SK-N-SH (cell line): ENCODE measurements at places on chromosomes 4 and X.

- no peak for DNase-seq
Measured at GRCh38 chr4:30825008-30825770, 105.0 kb downstream of the PCDH7 start.

GRCh38 chr4:140755774-140756318 lies 339 bp downstream of the TBC1D9 start:
- peak; percentile 81 for DNase-seq

DNA sequence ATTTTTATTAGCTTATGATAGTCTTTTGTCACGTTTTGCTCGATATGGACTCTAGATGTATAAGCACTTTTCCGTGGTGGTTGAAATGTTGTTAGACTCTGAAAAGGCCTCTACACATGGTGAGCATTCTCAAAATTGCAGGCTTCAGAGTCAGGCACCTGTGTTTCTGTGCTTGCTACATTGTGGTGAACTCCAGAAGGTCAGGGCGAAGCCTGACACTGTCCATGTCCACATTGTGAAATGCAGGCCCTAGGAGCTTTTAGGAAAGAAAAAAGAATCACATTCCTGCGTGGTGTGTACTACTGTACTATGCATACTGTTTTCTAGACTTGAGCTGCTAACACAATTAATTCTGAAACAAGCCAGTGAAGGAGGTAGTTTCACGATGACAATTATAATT lies 86.3 kb downstream of the HS3ST1 start:
- no peak for DNase-seq

GRCh38 chr4:127250577-127250976 lies 382.2 kb upstream of the INTU start:
- DNase-seq: no peak

- no peak for DNase-seq
Measured at GRCh38 chr4:109007976-109008375, 245.1 kb upstream of the ETNPPL start.

DNA sequence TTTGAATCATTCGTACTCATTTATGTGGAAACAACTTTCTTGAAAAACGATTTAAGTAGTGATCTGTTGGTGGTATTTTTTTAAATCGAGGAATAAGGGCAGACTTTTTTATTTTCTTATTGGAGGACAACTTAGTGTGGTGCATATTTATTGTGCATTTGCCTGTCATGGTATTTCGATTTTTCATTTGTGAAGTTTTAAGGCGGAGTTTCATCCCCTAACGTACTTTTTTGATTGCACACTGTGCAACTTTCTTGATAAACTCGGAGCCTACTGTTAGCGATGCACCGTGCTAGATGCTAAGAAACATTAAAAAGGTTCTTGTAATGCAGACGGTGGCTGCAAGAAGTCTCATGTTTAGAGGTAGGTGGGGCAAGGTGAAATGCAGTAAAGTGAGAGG lies 1.4 kb downstream of the ZFX start:
- DNase-seq: no peak

DNA sequence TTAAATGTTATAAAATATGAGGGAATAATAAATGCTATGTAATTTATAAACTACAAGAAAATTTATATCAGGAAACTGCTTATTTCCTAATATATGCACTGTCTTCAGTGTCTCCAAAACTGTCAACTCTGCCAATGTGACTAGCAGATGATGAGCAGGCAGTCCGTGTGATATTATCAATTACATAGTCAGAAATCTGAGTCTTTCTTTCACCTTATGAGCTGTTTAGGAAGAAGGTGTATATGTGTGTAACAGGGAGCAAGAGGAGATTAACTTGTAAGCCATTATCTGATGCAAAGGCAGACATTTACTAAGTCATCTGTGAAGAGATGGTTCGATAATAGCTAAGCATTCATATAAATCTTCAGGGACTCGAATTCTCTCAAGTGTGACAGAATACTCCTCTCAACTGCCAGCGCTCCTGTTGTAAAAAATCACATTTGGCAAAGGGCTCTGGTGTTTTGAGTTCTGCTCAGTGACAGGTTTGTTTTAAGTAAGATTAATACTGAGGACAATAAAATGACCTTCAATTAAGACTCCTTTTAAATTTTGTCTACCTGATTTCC lies 79.7 kb downstream of the SNCA start:
- peak; percentile 4 for DNase-seq

GRCh38 chr4:156193800-156194199 lies 240.1 kb upstream of the CTSO start:
- DNase-seq: no peak

- peak; percentile 63 for DNase-seq
Measured at GRCh38 chr4:37802068-37802666, 24.3 kb upstream of the PGM2 start.

- no peak for DNase-seq
Measured at GRCh38 chrX:15236146-15236545, 33.7 kb downstream of the ASB9 start.

- DNase-seq: no peak
Measured at GRCh38 chr4:159002950-159003349, 99.9 kb upstream of the RAPGEF2 start.
